ENCODE measurements at places on chromosomes 11 and 22. TPM values are rescaled to one million over a fixed set of nuclear protein-coding genes. Genes with fewer than 3 reads are reported as not detected.

The SYT13 gene
- total RNA-seq, result not detected

The SCGB1C1 gene
- total RNA-seq, result not detected

The MIOX gene
- total RNA-seq, result 0.60 TPM

The GNG3 gene
- total RNA-seq, result not detected

The CRYBB1 gene
- total RNA-seq, result 0.65 TPM

The PRSS23 gene
- total RNA-seq, result 4.0 TPM

The KCNQ1OT1 gene
- total RNA-seq, result 0.28 TPM

The VWCE gene
- total RNA-seq, result 0.98 TPM

The SORL1 gene
- total RNA-seq, result 116 TPM

The RNH1 gene
- total RNA-seq, result 109 TPM

The SLC25A45 gene
- 19.4 TPM for total RNA-seq

The CAPN1 gene
- total RNA-seq, result 167 TPM

The RAB38 gene
- 1.2 TPM for total RNA-seq

The CENPM gene
- total RNA-seq, result 81.2 TPM

The FAU gene
- total RNA-seq, result 1,031 TPM

The CLMP gene
- total RNA-seq, result 0.75 TPM

The FLRT1 gene
- 0.23 TPM for total RNA-seq

The GAB4 gene
- not detected for total RNA-seq

The OR5A2 gene
- not detected for total RNA-seq
